Dermis blood vessel endothelial cell (primary cell): ENCODE measurements at places on chromosomes 13 and 19.

- peak; percentile 27 for DNase-seq
Measured at GRCh38 chr19:13883516-13884064, 6.7 kb downstream of the NANOS3 start.

DNA sequence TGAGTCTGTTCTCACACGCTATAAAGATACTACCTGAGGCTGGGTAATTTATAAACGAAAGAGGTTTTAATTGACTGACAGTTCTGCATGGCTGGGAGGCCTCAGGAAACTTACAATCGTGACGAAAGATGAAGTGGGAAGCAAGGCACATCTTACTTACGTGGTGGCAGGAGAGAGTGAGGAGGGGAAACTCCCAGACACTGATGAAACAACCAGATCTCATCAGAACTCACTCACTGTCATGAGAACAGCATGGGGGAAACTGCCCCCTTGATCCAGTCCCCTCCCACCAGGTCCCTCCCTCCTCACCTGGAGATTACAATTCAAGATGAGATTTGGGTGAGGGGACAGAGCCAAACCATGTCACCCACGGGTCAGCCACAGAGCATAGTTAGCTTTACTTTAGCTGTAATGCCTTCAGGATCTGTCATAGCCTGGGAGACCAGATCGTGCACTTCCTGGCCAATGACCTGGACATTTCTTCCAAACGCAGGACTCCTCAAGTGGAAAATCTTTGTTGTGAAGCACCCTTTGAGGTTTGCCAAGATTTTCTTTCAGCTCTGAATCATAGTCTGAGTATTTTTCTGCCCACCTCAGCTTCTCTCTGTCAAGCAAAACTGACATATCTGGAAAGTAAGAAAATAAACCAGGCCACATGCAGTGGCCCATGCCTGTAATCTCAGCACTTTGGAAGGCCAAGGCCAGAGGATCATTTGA, 25.2 kb upstream of the HIF3A start:
- peak; percentile 48 for DNase-seq

DNA sequence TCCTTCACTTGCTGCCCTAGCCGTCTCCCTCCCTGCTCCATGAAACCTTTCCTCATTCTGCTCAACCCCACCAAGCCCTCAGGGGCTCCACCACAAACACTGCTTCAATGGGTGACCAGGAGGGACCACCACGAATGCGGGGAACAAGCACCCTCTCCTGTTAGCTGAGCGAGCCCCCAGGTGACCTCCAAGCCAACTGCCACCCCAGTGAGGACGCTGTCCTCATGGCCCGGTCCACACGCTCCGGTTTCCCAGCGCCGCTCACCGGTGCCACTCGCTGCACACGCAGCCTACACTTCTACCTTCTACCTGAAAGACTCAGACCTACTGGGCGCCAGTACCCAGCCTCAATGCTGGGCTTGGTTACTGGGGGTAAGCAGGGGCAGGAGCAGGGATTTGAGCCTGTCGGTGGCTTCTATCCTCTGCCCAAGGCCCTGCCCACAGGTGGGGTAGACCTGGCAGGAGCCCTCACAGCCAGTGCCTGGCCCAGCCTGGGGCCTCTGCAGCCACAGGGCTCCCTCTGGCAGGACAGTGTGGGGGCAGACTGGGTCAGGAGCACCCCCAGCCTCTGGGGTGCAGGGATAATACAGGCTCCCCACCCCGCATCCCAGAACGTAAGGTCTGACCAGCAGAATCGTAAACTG, 704 bp upstream of the TMEM86B start:
- no peak for DNase-seq

- no peak for DNase-seq
Measured at GRCh38 chr19:10921910-10922637, 6.4 kb downstream of the YIPF2 start.

GRCh38 chr13:35162420-35162819, 220.3 kb downstream of the NBEA start:
- DNase-seq, result no peak

DNA sequence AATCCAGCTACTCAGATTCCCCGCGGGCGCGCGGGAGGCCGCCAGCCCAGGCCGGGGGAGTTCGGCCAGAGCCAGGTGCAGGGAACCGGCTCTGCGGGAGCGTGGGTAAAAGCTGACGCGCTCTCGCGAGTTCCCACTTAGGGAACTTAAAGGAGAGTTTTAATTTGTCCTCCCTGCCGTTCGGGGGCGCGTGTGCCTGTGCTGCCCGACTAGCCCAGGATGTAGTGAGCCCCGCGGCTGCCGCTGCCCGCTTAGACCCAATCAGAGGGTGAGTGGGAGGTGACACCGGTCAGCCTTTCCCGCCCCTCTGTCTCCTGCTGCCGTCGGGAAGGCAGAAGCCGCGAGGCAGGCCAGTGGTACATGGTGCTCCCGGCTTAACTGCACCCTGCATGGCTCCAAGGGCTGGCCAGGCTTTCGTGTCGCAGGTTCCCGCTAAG, 36.0 kb upstream of the NEK3 start:
- DNase-seq, result peak; percentile 84

DNA sequence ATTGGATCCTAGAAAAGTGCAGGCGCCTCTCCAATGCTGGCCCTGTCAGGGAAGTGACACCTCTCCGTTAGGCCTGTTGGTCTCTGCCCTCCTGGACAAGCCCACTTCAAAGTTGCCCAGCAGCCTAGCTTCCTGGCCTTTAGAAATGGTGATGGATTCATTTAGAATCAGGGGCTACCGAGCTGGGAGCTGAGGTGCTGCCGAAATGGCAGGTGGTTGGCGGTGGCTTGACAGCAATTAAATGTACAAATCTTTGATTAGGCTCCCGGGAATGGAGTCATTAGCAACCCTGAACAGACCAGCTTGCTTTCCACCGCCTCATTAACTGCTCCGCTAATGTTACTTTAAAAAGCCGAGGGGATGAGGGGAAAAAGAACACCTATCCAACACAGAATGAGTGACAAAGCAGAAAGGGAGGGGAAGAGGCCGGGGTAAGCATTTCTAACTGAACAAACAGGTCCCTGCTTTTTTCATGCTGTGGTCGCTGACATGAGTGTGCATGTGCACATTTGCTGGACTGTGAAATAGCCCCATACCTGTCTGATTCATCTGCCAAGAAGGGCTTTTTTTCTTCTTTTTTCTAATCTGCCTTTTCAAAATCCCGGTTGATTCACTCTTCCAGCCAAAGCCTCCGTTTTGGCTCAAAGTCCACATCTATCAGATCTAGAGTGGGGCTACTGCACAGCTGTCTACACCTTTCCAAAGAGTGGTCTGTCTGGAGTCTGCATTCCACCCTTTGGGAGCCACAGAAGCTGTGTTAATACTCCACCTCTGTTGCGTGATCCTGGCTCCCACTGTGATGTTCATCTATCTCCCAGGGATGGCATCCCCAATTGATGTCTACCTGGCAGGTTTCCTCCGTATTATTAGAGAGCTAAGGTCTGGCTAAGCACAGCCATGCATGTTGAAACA, 431.9 kb downstream of the COG6 start:
- no peak for DNase-seq

- DNase-seq, result no peak
Measured at GRCh38 chr13:33615436-33615835, 202.5 kb upstream of the RFC3 start.

GRCh38 chr19:2952953-2953481, 8.2 kb upstream of the ZNF77 start:
- no peak for DNase-seq

DNA sequence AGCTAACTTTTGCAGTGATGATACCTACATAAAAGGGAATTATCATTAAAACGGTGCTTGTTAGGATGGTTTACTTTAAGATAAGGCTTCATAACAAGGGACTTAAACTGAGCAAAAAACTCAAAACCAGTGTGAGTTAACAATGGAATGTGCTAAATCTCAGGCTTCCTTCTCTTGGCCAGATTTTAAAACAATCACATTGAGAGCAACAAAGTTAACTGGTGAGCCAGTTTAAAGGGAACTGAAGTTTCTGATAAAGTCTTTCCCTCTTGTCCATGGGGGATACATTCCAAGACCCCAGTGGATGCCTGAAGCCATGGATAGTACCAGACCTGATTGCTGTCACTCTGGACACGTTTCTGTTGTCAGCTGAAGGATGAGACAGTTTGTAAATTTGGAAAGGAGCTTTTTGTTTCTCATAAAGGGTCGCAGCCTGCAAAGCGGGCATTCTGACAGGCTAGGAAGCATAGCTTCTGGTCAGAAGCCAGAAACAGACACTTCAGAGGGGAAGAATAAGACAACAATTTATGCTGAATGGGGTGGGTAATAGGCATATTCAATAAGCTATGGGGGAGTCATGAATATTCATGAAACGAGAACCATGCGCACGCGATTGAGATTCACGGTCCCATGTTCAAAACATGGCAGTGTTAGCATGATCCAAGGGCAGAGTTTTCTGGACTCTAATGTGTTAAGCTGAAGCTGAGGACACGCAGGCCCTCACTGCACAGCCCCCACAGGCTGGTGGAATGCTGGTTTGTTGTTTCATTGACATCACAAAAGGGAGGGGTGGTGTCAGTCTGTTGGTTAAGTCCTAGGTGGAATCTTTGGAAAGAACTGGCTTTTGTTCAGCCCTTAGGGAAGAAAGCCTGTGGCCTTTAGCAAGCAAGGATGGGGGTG, 150.6 kb upstream of the RNF113B start:
- DNase-seq, result no peak

DNA sequence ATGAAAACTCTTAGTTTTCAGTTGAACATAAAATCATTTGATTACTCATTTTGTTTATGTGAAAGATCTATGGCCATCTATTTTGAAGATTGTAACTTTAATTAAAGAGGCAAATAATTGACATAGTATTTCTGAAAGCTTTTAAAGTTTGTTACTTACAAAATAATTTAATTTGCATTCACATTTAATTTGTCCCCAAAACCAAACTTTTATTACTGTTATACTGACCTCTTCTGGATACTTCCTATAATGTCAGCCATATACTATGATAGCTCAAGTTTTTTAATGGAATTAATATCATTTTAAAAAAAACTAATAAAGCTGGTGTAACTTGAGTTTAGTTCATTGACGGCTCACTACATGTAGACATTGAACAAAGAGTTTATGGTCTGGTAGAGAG, 4.9 kb upstream of the SGCG start:
- DNase-seq, result peak; percentile 9

DNA sequence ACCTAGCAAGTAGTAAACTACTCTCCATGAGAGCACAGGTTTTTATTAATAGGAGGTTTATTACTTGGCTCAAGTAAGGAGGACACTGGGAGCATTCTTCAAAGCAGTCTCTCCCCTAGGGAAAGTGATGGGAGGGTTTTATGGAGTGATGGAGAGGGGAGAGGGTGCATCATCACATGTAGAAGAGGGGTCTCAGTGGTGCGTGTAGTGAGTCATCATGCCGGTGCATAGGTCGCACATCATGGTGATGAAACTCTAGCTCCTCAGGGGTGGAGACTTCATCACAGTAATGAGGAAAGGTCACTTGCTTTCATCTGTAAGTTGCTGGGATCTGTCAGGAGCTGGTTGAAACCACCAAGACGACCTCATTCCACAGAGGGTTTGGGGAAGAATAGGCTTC, 210.8 kb upstream of the UBL3 start:
- DNase-seq, result no peak

DNA sequence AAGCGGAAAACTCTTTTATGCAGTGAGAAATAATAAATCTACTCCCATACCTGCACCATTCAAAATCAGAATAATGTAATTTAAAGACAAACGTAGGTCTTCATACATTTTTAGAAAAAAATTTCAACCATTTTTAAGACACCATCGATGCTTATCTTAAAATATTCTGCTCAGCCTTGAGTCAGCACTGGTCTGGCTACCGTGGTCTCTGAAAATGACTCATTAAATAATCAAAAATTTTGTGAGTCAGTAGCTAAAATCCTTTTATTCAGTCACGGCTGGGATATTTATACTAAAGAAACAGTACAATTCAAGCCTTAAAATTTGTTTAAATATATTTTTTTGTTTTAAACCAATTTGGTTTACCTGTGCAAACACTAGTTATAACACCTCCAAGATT, 2862.8 kb upstream of the PCDH20 start:
- DNase-seq, result no peak

GRCh38 chr13:98490195-98490836, 86.6 kb downstream of the STK24 start:
- DNase-seq, result peak; percentile 41

DNA sequence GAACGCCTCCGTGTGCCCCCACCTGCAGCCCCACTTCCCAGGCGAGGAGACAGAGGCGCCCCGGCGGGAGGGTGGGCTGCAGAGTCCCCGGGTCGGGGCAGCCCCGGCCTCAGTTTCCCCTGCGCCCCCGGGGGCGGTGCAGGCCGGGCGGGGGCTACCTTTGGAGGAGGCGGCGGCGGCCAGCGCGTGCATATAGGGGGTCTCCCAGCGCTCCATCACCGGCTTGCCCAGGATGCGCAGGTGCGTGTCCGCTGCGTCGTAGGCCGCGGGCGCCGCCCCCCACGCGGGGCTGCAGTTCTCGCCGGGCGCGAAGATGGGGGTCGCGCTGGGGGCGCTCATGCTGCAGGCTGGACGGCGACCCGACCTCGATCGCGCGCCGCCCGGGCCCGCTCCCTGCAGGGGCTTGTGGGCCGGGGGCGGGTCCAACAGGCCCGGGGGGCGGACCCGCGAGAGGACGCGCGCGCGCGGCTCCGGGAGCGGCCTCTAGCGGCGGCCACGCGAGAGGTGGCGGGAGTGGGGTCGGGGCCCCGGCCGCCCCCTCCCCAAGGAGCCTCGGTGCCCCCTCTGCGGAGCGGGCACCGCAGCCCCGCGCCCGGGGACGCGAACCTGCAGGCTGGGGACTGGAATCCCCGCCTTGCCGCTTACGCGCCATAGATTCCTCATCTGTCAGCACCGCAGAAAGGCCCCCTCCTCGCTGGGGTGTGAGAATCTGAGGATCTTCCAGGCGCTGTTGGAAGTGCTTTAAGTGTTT, at the start of gene GAMT:
GAMT (minus strand) TSS at position 405 of the 751 bp plus-strand sequence; CDS start at position 339, 66 bp downstream.
- DNase-seq, result peak; percentile 49

GRCh38 chr19:7899751-7900378, 3.8 kb upstream of the MAP2K7 start:
- DNase-seq, result no peak

DNA sequence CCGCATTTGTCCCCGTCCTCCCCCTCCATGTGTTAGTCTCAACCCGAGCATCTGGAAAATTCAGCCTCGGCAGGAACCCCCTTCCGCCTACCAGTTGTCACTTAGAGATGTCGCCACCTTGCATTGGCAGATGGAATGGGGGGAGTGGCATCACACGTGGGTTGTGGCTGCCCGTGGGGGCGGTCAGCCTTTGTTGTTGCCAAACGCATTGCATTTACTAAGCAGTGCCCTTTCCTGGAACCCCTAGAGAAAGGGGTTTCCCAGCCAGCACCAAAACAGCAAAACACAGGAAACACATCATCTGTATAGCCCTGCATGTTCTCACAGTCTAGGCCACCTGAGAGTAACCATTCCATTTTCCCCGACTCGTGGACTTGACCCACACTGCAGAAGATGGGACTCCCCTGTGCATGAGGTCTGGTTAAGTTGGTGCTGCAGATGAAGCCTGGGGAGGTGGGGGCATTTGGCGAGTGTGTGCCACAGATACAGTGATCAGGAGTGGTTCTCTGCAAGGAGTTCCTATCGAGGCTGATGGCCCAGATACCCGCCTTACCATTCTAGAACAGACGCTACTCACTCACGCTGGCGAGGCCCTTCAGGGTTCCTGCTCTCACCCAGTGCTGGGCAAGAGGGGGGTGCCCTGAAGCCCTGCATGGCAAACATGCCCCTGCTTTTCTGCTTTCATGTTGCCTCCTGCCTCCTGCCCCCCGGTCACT, 38.3 kb downstream of the TMED1 start:
- DNase-seq, result peak; percentile 73
